ENCODE measurements at places on chromosomes 6 and 20.

GRCh38 chr6:108565091-108565766, 4.5 kb downstream of the FOXO3 start:
- no peak for DNase-seq

GRCh38 chr6:27138837-27139755, 108.4 kb upstream of the PRSS16 start:
- DNase-seq, result peak; percentile 33

DNA sequence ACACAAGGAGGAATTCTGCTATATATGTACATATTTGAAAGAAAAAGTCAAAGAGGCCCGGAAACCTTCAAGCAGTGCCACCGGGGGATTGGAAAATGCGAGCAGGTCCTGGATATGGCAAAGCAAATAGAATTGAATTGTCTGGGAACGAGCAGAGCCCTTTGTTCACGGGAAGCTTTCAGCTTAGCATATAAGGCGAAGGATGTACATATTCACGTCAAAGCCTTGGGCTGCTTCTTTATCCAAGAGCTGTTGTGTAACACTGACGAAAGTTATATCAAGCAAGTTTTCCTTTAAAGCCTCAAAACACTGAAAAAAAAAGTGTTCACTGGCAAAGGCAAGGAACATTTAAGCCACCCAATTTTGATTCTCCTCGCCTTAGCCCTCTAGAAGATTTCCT, 171.0 kb downstream of the GPX5 start:
- DNase-seq, result no peak

DNA sequence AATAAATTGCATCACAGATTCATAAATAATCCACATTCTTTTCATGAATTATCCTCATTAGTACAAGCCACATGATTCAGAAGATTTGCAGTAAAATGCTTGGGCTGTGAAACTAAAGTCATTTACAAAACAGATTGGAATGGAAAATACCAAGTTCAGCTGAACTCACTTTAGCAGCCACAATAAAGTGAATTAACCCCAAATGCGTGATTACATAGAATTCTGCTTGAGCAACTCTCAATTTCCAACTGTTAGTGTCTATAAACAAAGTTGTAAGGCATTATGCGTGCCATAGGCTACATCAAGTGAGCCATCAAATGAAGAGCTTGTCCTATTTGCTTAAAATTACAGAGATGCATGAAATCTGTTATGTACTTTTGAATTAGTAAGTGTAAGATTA, 60.4 kb upstream of the GFRAL start:
- no peak for DNase-seq

- no peak for DNase-seq
Observed at GRCh38 chr20:52443874-52444273, 252.3 kb upstream of the ZFP64 start.

- no peak for DNase-seq
Observed at GRCh38 chr6:33695451-33695887, 16.0 kb downstream of the UQCC2 start.

GRCh38 chr6:119350202-119350951, 816 bp upstream of the MAN1A1 start:
- DNase-seq, result peak; percentile 21

DNA sequence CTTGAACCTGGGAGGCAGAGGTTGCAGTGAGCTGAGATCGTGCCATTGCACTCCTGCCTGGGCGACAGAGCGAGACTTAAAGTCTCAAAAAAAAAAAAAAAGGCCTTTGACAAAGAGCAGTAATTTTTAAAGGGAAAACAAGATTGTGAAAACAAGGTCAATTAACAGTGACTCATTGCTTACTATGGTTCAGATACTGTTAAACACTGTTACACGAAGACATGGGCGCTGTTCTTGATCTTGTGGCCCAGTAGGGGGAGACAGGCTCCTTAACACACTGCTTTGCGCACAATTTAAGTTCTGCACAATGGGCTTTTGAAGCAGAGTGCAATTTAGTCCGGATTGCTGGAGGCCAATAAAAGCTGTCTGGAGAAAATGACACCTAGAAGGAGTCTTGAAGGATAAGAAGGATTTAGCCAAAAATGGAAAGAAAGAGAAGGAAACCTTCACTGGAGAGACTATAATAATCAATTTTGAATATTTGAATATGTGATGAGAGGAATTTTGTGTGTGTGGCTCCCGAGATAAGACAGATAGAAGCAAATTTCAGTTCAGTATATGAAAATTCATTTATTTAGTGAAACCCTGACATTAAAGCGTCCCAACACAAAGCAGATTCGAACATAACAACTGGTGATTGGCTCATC, 6.0 kb upstream of the LATS1 start:
- no peak for DNase-seq

- DNase-seq, result peak; percentile 32
Observed at GRCh38 chr6:25006565-25007001, 70.8 kb upstream of the RIPOR2 start.

- no peak for DNase-seq
Observed at GRCh38 chr6:25473447-25473846, 178.6 kb upstream of the SCGN start.

DNA sequence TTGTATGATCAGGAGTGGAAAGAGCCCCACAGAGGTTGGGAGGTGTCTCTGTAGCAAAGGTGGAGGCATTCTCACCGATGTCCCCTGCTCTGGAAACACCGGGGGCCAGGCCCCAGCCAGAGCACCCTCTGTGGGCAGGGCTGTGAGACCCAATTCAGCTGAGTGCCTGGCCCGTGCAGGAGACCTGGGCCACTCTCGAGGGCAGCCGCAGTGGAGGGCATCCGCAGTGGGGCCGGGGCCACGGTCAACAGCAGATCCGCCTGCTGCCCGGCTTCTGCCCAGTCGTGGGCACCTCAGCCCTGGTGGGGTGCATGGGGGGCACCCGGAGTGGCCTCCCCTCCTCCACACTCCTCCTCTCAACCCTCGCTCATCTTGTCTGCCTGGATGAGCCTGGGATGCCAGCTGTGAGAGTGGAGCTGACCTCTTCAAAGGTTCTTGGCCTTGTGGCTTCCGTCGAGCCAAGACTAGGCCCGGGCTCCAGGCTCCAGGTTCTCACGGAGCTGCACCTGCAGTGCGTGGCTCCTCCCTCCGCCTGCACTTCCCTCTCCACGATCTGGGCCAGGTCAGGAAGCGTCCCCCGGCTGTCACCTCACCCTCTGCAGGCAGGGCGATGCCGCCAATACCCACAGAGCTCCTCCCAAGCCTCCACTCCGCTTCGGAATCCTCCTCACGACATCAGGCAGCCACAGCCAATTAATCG, 134.8 kb downstream of the TAF4 start:
- no peak for DNase-seq

GRCh38 chr6:2826131-2826530, 15.5 kb downstream of the SERPINB1 start:
- DNase-seq, result no peak

- DNase-seq, result no peak
Observed at GRCh38 chr6:41161851-41162552, 914 bp downstream of the TREM2 start.

- no peak for DNase-seq
Observed at GRCh38 chr6:43758617-43759050, 11.4 kb upstream of the VEGFA start.

- peak; percentile 21 for DNase-seq
Observed at GRCh38 chr20:46757754-46758678, 48.6 kb downstream of the SLC2A10 start.

- DNase-seq, result no peak
Observed at GRCh38 chr20:4280731-4281130, 265.4 kb upstream of the RNF24 start.

GRCh38 chr6:71047417-71047816, 90.6 kb upstream of the B3GAT2 start:
- no peak for DNase-seq

GRCh38 chr20:24423390-24424313, 45.8 kb upstream of the SYNDIG1 start:
- no peak for DNase-seq

- DNase-seq, result no peak
Observed at GRCh38 chr20:22569353-22569752, 15.0 kb downstream of the FOXA2 start.

- DNase-seq, result no peak
Observed at GRCh38 chr6:8000188-8000596, 64.0 kb downstream of the BLOC1S5 start.

- no peak for DNase-seq
Observed at GRCh38 chr20:33868042-33868441, 56.9 kb downstream of the CHMP4B start.

DNA sequence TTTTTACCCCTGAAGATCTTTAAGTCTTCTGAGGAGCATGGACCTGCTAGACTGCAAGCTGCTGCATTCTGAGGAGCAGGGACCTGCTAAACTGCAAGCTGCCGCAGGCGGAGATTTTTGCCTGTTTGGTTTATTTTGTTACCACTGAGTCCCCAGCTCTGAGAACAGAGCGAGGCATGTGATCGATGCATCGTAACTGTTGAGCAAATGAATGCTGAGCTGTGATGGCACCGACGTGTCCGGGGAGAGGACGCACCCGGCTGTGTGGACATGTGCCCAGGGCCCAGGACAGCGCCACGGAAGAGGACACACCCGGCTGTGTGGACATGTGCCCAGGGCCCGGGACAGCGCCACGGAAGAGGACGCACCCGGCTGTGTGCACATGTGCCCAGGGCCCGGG, 24.2 kb downstream of the DNAJC5 start:
- no peak for DNase-seq

DNA sequence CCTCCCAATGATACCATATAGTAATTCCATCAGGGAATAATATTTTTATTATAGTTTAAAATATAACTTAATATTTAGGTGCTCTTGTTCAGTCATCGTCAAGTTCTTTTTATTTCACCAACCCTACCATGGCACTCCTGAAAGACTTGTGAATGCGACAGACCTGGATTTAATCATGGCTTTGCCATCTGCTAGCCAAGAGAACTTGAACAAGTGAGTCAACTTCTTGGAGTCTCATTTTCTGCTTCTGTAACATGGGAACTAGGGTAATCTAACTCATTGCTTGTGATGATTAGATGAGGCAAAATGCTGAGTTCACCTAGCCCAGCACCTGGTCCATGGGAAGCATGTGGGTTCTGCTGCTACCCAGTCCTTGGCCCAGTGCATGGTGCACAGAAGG, 62.9 kb downstream of the ESR1 start:
- DNase-seq, result no peak

DNA sequence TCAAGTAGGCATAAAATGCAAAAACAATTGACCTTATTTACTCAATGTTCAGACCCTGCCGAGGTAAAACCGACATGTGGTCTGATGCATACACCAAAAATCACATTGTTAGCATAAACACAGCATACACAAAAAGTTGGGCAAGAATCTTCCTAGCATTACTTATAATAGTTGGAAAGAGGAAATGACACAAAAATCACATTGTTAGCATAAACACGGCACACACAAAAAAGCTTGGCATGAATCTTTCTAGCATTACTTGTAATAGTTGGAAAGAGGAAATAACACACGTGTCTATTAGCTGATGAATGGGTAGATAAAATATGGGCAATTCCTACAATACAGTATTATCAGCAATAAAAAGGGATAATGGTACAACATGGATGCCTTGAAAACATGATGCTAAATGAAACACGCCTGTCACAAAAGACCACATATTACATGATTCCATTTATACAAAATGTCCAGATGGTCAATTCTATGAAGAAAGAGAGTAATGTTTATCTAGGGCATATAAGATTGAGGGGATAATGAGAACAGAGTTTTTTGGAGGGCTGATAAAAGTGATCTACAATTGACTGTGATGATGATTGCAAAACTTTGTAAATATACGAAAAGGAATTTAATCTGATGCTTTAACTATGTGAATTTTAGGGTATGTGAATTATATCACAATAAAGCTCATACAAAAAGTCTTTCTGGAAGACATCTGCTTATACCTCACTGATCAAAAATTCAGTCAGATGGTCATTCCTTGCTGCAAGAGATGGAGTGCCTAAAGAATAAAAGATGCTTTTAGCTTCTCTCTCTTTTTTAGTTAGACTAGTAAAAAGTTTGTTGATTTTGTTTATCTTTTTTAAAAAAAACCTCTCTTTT, 1019.5 kb upstream of the CITED2 start:
- DNase-seq, result no peak

GRCh38 chr6:11525468-11526155, 11.9 kb upstream of the TMEM170B start:
- no peak for DNase-seq

GRCh38 chr20:60095456-60095855, 137.2 kb downstream of the CDH26 start:
- DNase-seq, result no peak

DNA sequence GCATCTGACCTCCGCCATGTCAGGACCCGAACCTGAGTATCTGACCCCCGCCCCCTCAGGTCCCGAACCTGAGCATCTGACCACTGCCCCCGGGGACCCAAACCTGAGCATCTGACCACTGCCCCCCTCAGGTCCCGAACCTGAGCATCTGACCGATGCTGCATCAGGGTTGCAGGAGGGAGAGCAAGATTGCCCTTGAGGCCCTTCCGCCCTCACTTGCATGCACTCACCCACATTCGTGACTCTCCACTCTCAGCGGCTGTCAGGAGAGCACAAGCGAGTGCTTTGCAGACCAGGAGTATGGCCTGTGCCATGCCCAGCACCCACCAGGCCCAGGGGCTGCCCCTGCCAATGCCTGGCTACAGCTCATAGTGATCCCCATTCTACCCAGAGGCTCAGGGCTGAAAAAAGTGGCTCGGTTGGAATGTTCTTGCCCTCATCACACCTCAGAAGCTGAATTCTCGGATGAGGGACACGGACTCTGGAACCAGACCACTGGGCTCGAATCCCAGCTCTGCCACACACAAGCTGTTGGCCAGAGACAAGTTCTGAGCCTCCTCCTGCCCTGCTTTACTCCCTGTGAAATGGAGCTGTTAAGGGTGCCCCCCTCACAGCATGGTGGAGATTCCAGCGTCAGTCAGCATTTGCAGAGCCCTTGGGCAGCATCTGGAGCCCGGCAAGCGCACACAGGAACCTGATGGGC, 82.1 kb downstream of the DLL1 start:
- DNase-seq, result no peak

DNA sequence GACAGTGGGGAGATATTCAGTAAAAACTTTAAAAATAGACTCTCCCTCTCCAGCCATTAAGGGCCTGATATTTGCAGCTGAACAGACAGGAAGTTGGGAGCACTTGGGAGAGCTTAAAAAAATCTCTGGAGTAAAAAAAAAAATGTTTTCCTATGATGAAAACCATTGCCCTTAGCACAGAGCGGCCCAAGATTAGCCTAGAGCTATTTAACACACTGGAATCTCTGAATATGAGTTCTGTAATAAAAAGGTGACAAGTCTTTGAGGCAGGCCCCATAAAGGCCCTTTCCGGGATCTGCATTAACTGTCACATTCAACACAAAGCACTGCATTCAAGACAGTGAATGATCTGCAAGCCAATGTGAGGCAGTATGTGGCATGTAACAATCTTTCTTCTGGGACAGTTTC, 393.7 kb downstream of the ZFAND3 start:
- DNase-seq, result no peak

Data from stimulated activated CD8-positive, alpha-beta memory T cell treated with anti-CD3 and anti-CD28 coated beads, Interleukin-7, amount 100 ng/mL, for 4 hours (primary cell).